Left lung (tissue), 14 donors: ENCODE measurements at places on chromosomes 4 and X.

GRCh38 chr4:79584902-79585301, 176.9 kb upstream of the GK2 start:
- DNase-seq = no peak

GRCh38 chrX:19840899-19841648, 46.3 kb downstream of the SH3KBP1 start:
- no peak for DNase-seq

GRCh38 chr4:88893961-88894360, 163.0 kb downstream of the FAM13A start:
- no peak for DNase-seq

GRCh38 chrX:51463322-51463721, 33.1 kb downstream of the NUDT11 start:
- DNase-seq = no peak

- no peak for DNase-seq
These were observed 14.5 kb upstream of the LNX1 start for GRCh38 chr4:53605783-53606182.

DNA sequence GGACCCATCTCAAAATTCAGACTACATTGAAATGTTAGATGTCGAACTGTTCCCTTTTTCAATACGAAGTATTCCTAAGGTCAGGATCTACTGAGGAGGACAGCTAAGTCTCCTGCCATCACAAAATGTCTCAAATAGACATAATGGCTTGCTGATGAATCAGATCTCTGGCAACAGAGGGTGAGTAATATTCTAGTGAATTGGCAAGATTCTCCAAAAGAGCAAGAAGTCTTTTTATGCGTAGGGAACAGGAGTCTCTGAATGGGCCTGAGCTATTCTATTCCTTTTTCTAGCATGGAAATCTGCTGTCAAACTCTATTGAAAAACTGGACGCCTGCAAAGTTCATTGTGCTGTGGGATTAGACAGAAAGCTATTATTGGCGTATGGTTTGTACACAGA, 145.4 kb downstream of the FNIP2 start:
- DNase-seq = no peak

DNA sequence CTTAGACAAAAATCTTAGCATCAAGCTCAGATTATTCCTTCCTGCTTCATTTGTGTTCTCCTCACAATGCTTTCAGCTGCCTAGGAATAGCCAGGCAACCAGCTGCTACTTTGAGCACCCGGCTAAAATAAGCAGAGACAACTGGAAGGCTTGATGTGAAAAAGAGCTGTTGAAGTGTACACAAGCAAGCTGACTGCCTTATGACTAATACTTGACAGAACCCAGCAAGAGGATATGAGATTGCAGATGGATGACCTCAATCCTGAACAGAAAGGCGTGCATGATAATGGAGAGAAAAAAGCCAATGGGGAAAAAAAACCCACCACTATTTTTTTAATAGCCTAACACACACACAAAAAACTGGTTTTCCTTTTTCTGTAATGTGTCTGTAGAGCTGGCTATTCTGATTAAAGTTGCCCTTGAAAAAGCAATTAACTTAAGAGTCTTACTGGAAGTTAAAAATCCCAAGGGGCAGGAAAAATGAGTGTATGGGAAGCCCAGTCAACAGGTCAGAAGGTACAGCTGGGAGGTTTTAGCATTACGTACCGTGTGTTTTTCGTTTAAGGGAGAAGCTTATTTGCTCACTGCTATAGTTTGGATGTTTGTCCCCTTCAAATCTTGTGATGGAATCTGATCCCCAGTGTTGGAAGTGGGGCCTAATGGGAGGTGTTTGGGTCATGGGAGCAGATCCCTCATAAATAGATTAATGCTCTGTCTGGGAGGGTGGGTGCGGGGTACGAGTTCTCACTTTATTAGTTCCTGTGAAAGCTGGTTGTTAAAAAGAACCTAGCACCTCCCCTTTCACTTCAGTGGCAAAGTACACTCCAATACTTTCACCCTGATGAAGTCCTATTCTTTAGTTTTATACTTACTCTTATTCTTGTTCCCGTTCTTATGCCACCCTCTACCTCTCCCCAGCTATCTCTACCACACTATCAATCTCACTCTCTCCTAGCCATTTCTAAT, 37.1 kb upstream of the HERC6 start:
- no peak for DNase-seq

GRCh38 chr4:18935659-18936345, 914.2 kb upstream of the LCORL start:
- no peak for DNase-seq

DNA sequence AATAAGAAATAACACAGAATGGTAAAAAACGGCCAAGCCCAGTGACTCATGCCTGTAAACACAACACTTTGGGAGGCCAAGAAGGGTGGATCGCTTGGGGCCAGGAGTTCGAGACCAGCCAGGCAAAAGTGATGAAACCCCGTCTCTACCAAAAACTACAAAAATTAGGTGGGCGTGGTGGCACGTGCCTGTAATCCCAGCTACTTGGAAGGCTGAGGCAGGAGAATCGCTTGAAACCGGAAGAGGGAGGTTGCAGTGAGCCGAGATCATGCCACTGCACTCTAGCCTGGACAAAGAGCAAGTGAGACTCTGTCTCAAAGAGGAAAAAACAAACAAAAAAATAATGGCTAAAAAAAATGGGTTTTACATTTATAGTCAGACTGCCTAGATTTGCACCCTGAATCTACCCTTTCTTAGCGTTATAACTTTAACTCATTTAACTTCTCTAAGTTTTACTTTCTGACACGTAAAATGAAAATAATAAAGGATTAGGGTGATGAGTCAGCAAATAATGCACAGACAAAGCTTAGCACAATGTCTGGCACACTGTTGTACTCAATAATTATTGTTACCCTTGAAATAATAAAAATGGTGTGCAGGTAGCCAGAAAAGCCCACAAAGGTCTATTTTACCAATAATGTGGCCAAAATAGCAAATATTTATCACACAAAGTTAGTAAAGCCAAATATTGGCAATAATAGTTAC, 55.0 kb downstream of the ATP11C start:
- no peak for DNase-seq

- no peak for DNase-seq
These were observed 312.2 kb upstream of the DIAPH2 start for GRCh38 chrX:96372313-96373046.

DNA sequence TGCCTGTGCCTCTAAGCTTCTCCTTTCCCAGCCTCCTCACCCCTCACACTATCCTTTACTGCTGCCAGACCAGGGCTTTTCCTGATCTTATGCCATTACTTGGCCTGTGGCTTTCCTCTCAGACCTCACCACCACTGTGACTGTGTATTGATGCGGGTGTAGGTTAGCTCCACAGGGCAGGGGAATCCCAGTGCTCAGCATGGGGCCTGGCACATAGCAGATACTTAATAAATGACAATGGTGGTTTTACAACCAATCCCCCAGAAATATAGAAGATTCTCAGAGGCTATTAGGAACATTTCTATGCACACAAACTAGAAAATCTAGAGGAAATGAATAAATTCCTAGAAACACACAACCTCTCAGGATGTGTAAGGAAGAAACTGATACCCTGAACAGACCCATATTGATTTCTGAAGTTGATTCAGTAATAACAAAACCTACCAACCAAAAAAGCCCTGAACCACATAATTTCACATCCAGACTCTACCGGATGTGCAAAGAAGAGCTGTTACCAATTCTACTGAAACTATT, 129.6 kb upstream of the QRFPR start:
- no peak for DNase-seq

- no peak for DNase-seq
These were observed 588.0 kb downstream of the CCSER1 start for GRCh38 chr4:90715242-90715641.

- DNase-seq = peak; percentile 10
These were observed 156.6 kb upstream of the CTSO start for GRCh38 chr4:156109943-156110900.

DNA sequence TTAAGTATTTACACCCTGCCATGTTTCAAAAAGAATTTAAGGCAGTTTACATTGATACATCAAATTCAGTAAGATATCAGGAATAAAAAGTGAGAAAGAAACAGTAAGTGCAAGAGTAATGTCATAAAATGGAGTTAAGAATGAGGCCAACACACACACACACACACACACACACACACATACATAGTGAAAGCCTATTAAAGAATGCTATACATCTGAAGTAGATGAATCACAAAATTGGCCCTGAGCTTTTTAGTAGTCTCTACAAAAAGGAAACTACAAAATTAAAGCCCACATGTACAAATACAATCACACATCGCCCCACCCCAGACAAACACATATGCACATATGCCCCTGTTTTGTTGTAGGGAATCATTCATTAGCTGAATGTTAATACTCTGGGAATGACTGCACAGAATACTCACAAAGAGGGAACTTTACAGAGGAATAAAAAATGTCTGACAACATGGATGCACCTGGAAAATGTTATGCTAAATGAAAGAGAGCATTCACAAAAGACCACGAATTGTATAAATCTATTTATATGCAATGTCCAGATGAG, 428.8 kb downstream of the IL15 start:
- DNase-seq = no peak

GRCh38 chrX:95995583-95995982, 689.1 kb upstream of the DIAPH2 start:
- DNase-seq = no peak

- DNase-seq = peak; percentile 79
These were observed 183.7 kb downstream of the EVC2 start for GRCh38 chr4:5524446-5525299.

DNA sequence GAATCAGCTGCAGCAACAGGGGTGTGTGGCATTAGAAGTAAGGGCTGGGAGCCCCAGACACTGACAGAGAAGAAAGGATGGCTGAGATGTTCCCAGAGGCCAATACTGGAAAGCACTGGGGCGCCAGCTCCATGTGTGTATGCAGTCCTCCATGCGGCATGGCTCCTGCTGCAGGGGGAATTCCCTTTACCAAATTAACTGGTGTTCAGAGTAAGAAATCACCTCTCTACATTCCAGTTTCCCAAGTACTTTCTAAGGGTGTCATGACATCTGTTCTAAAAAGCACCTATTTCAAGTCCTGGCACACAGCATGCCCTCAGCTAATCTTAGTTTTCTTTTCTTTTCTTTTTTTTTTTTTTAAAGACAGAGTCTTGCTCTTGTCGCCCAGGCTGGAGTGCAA, 98.0 kb downstream of the MAML3 start:
- no peak for DNase-seq

- DNase-seq = no peak
These were observed 12.6 kb upstream of the UGT2B15 start for GRCh38 chr4:68683034-68683433.

GRCh38 chrX:88284844-88285243, 462.2 kb upstream of the CPXCR1 start:
- DNase-seq = no peak

DNA sequence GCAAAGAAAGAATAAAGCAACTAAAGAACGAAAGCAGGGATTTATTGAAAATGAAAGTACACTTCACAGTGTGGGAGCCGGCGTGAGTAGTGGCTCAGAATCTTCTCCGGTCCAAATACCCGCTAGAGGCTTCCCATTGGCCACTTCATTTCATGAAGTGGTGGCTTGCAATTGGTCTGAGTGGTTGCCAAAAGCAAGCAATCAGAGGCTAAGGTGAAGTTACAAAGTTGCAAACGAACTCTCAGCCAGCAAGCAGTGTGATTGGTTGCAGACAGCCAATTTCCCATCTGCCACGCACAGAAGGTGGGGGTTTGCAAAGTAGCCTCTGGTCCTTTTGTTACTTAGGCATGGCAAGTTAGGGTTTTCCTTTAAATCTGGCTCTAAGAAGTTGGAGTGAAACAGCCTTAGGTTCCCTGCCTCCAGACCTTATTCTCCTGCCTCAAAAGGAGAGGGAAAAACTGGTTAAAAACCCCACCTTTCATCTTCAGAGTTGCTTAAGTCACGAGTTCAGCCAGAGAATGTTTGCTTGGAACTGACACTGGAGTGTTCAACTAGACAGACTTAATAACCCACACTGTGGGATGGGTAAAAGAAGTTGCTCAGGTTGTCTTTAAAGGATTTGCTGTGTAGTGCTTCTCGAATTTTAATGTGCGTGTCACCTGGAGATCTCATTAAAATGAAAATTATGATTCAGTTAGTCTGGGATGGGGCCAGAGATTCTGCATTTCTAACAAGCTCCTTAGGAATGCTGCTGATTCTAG, 6.9 kb upstream of the CLOCK start:
- peak; percentile 19 for DNase-seq

DNA sequence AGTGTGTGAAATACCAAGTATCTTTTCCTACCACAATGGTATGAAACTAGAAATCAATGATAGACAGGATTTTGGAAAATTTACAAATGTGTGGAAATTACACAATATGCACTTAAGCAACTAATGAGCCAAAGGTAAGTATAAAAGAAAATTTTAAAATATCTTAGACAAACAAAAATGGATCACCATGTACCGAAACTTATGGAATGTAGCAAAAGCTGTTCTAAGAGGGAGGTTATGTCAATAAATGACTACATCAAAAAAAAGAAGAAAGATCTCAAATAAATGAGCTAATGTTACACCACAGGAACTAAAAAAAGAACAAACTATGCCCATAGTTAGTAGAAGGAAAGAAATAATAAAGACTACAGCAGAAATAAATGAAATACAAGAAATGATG, 1084.1 kb downstream of the TECRL start:
- no peak for DNase-seq

- DNase-seq = no peak
These were observed 64.1 kb upstream of the TENM3 start for GRCh38 chr4:182179105-182179504.

DNA sequence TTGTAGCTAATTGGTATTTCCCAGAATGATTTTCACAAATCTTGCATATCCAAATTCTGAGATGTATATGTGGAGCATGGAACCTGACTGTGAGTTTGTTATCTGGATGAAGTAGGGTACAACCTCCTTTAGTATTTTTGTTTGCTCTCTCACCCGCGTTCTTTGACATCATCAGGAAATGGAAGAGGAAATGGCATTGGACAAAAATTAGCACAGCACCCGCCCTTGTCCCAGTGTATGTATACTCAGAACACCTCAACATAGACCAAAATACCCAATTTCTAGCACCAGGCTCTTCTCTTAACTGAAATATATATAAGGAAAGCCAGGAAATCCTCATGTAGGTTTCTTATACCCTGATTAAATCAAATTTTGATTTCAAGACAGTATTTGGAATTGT, 6.9 kb upstream of the PGRMC2 start:
- no peak for DNase-seq
